ENCODE measurements at places on chromosomes 4 and X.
A peak's percentile ranks its signal among the peaks of the same experiment; 100 is the strongest.

- DNase-seq, result no peak
Measured at GRCh38 chr4:109231331-109231730, 71.1 kb downstream of the COL25A1 start.

DNA sequence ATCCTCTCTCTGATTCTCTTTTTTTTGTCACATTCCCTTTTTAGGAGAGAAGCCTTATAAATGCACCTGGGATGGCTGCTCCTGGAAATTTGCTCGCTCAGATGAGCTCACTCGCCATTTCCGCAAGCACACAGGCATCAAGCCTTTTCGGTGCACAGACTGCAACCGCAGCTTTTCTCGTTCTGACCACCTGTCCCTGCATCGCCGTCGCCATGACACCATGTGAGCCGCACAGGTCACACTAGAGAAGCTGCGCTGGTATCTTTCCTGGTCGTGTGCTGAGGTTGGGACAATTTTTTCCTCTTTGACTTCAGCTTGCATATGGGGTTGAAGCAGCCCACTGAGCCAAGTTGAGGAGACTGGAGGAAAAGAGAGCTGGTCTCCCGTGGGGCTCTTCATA, 52.1 kb downstream of the KLF8 start:
- no peak for DNase-seq

DNA sequence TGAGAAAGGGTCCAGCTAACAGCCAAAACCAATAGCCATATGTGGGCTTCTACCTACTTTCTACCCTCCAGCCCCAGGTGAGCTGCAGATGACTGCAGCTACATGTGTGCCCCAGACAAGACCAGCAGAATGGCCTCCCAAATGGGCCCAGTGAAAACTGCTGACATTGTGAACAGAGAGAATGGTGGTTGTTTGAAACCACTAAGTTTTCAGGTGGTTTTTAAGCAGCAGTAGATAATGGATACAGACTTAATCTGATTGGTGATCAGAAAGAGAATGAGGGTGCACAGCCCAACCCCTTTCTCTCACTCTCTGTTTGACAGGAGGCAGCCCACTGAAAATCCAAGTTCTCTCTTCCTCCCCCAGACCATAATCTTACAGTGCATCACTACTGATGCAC, 42.5 kb upstream of the BBS12 start:
- DNase-seq, result no peak

- DNase-seq, result no peak
Measured at GRCh38 chrX:115504167-115504566, 56.8 kb upstream of the PLS3 start.

- no peak for DNase-seq
Measured at GRCh38 chr4:160414496-160414895, 1311.6 kb downstream of the RAPGEF2 start.

DNA sequence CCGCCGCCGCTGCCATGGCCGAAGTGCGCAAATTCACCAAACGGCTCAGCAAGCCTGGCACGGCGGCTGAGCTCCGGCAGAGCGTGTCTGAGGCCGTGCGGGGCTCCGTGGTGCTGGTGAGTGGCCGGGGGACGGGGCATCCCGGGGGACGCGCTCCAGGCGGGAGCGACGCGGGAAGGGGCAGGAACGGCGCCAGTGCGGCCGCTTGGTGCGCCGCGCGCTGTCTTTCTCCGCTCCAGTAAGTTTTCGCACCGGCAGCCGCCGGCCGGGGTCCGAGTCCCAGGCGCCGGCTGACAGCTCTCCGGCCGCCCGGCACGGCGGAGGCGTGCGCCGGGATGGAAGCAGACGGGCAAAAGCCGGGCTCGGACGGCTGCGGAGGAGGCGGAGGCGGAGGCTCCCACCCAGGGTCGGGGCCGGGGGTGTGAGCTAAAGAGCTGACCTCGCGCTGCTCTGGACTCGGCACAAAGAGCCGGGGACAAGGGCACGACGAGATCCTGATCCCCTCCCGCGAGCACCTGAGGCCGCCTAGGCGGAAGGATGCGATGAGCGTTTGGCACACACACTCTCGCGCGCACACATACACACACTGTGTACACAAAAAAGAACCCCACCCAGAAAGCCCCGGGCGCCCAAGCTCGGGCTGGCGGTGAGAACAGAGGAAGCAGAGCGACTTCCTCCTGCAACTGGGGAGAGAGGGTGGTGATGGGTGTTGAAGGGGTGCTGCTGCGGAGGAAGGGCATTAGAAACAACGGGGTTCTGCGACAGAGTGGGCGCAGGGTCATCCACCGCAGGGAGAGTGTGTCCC, 545 bp downstream of the DOCK11 start:
- DNase-seq, result peak; percentile 7

DNA sequence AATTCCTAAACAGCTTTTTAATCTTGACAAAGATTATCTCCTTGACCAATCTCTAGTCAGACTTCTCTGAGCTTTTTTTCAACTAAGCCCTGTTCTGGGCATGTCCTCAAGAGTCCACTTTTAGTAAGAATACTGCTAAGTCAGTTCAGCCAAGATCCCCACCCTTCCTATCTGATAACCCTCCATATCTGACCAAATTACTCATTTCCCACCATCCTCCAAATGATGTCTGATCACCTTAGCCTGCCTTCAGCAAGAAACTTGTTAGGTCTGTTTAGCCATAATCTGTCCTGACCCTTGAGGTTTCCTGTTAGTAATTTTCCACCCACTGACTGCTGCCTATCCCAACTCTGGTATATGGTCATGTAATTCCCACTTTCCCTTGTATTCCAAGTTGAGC, 65.2 kb downstream of the FAM13A start:
- DNase-seq, result no peak

GRCh38 chr4:101346351-101347266, 717 bp downstream of the PPP3CA start:
- DNase-seq, result peak; percentile 56

GRCh38 chr4:145920205-145920604, 18.4 kb downstream of the ZNF827 start:
- peak; percentile 50 for DNase-seq

GRCh38 chr4:84159762-84160161, 339.3 kb downstream of the NKX6-1 start:
- DNase-seq, result peak; percentile 18

DNA sequence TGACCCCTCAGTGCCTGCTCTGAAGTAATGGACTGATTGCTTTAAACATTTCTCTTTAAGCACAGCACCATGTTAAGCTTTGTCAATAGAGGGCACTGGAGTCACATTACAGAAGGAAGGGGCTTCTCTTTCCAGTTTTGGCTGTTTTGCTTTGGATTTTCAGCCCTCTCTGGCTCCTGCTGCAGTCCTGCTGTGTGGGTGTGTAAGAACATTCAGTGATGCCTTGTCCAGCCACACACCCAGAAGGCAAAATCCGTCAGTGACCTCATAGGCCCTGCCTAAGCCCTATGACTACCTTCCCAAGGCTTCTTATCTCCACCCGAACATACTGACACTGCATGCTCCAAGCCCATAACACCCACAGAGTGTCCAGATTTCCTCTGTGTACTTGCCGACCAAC, 215.3 kb upstream of the CTSO start:
- peak; percentile 15 for DNase-seq

GRCh38 chr4:141713771-141714445, 77.5 kb downstream of the IL15 start:
- DNase-seq, result no peak

- DNase-seq, result peak; percentile 76
Measured at GRCh38 chr4:35541888-35542213, 702.5 kb downstream of the ARAP2 start.

DNA sequence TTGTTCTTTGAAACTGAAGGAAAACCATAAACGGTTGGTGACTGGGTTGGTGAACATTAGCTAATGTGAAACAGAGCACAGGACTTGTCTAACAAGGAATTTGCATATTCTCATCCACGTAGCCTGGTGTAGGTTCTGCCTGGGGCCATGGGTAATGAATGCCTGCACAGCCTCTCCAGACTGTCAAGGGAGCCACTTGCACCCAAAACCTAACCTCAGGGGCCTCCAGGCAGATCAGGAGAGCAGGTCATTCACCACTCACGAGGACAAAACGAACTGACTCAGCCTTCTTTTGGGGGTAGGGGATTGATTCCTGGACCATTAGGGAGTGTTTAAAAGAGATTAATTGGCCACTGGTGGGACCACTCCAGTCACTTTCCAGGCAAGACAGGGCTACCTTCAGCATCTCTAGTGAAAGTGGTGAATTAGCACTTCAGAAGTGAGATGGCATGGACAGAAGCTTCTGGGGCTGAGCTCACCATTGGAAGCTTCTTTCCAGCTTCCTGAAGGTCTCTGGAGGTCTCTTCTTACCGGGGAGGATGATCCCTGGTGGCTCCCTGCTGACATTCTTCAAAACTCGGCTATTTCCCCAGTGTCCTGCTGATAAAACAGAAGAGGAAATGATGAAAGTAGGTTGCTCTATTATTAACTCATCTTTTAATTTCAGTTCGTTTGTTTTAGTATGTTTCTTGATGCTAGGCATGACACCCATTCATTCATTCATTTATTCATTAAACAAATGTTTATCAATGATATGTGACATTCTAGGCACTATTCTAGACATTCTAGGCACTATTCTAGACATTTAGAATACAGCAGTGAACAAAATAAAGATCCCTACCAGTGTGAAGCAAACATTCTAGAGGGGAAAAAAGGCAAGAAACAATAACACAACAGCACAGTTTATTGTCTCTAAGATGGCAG, 104.5 kb upstream of the LNX1 start:
- no peak for DNase-seq

DNA sequence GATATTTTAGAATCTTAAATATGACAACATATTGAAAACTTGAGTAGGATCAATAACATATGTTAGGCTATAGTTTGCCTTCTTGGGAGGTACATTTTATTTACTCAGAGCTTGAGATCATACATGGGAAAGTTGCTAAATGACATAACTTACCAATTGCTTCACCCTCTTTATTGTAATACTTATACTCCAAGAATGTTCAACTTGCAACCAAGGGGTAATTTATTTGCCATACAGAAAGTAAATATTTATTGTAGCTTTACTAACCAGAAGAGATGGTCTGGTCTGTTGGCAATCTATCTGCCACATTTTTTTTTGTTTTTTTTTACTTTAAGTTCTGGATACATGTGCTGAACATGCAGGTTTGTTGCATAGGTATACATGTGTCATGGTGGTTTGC, 426.6 kb downstream of the ARHGAP24 start:
- no peak for DNase-seq

GRCh38 chr4:184756399-184756798, 22.5 kb upstream of the CENPU start:
- no peak for DNase-seq

DNA sequence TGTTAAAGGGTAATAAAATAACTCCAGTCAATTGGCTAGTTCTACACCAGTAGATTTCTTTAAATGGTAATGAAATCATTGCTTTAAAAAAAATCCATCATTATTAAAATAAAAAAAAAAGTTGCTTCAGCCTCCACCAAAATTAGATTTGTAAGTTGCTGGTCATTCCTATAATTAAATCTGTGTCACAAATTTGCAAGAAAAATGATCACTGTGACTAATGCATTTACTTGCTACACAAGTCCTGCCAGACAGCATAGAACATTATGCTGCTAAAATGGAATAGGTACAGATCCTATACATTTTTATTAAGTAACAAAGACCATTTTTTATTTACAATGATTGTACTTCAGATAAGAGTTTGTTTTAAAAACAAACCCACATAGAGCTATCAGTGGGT, 85.8 kb downstream of the SLC10A7 start:
- DNase-seq, result no peak
